ENCODE measurements at places on chromosomes 11 and 22.

- no peak for DNase-seq
Measured at GRCh38 chr22:29353286-29353685, 35.1 kb downstream of the AP1B1 start.

- DNase-seq: no peak
Measured at GRCh38 chr11:6962141-6962540, 35.9 kb downstream of the ZNF215 start.

DNA sequence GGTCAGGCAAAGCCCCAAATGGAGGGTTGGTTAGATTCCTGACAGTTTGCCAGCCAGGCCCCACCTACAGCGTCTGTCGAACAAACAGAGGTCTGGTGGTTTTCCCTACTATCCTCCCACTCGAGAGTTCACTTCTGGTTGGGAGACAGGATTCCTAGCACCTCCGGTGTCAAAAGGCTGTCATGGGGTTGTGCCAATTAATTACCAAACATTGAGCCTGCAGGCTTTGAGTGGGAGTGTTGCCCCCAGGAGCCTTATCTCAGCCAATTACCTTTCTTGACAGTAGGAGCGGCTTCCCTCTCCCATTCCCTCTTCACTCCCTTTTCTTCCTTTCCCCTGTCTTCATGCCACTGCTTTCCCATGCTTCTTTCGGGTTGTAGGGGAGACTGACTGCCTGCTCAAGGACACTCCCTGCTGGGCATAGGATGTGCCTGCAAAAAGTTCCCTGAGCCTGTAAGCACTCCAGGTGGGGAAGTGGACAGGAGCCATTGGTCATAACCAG lies 4.7 kb upstream of the TTC36 start:
- no peak for DNase-seq

DNA sequence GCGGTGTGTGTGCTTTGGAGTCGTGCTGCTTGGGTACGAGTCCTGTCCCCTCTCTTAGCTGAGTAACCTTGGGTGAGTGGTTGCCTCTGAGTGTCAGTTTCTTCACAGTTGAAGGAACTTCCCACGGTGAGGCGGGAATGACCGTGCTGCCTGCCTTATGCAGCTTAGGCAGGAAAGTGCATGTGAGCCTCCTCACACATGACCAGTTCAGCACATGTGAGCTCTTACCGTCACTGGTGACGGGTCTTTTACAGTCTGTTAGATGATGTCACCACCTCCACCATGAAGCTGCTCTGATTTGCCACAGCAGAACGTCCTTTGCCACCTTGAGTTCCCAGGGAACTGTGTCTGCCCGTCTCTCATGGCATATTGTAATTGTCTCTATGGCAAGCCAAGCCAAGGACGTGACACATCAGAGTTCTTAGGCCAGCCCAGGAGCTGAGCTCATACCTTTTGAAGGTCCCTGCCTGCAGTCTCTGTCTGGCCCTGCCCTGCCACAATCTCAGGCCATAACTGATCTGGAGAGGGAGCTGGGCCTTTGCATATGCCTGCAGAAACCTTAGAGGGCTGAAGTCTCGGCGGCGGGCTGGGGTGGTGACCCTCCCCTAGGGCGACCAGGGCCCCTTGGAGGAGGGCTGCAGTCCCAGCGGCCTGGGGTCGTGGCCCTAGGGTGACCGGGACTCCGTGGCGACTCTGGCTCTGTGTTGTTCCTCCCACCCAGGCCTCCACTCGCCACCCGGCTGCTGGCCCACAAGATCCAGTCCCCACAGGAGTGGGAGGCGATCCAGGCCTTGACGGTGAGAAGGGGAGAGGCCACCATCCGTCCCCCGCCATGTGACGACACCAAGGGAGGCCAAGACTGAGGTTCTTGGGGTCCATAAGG lies 7.8 kb downstream of the GGA1 start:
- DNase-seq: no peak

- DNase-seq: no peak
Measured at GRCh38 chr22:35219012-35219411, 38.3 kb upstream of the HMGXB4 start.

DNA sequence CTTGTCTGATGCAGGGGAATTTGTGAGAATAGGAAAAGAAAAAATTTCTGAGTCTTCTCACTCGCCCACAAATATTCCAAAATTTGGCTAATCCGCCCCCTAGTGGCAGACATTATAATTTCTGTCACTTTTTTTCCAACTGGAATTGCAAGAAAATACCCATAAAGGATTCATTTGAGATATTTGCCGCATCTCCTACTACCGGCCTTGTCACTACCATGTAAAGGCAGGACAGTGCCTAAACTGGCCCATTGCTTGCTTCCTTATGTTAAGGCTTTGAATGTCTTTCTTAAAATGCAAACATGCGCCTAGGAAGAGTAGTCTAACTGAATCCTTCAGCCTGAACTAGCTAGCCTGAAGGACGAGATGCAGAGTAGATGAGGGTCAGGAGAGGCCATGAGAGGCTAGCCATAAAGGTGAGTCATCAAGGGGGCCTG lies 9.3 kb upstream of the CEP295 start:
- DNase-seq: peak; percentile 2

GRCh38 chr22:50004918-50005317 lies 7.6 kb downstream of the IL17REL start:
- no peak for DNase-seq

- DNase-seq: no peak
Measured at GRCh38 chr22:23389271-23390071, 190.6 kb downstream of the IGLL1 start.

- no peak for DNase-seq
Measured at GRCh38 chr11:64608046-64608445, 17.0 kb downstream of the SLC22A12 start.

- DNase-seq: no peak
Measured at GRCh38 chr11:104009744-104010143, 26.7 kb upstream of the DDI1 start.

GRCh38 chr22:47474895-47475294 lies 712.4 kb downstream of the TBC1D22A start:
- DNase-seq: no peak

- no peak for DNase-seq
Measured at GRCh38 chr22:31238057-31238456, 26.0 kb downstream of the LIMK2 start.

GRCh38 chr11:73463359-73463758 lies 87.2 kb downstream of the RELT start:
- no peak for DNase-seq

GRCh38 chr11:110303414-110303826 lies 7.0 kb upstream of the RDX start:
- no peak for DNase-seq

- DNase-seq: no peak
Measured at GRCh38 chr11:130609121-130610035, 160.9 kb downstream of the ADAMTS15 start.

DNA sequence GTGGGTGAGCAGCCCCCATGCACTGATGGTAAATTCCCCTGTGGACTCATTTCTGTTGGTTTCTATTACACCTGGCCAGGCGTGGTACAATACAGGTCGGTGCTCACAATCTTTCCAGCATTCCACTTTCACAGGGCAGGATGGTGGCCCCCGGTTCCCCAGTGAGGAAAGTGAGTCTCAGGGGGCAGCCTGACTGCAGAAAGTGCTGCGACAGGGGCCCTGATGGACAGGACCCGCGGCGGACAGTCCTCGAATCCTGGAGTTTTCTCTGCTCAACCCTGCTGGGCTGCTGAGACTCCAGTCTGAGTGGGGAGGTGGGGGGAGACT lies 3.1 kb upstream of the PGGHG start:
- DNase-seq: no peak

DNA sequence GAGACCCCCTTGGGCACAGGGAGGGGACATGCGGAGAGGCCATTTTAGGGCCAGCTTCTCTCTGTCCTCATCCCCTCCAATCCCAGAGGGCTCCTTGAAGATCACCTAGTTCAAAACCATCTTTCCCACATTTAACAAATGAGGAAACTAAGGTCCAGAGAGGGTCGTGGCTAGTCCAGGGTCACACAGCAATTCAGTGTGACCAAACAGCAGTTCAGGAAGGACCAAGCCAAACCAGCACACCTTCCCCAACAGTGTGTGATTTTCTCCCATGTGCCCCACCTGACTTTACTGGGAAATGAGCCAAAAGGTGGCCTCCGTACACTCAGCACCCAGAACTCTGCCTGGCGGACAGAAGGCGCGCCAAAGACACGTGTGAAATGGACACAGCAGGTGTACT lies 51.3 kb downstream of the CACNA1I start:
- DNase-seq: no peak

DNA sequence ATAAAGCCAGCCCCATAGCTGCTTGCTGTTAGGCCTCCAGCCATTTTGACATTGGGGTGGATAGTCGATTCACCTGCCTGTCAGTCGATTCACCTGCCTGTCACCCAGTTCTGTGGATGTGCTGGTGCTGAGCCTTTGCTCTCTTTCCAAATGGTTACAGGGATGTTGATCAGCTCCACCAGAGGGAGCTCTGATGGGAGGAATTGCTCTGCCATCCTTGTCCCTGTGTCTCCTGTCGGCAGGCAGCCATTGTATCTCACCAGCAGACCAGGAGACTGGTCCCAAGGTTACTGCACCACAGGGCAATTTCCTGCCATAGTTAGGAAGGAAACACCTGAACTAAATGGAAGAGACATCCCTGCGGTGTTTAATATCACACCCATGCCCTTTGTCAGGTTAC lies 6.1 kb downstream of the MPEG1 start:
- no peak for DNase-seq

DNA sequence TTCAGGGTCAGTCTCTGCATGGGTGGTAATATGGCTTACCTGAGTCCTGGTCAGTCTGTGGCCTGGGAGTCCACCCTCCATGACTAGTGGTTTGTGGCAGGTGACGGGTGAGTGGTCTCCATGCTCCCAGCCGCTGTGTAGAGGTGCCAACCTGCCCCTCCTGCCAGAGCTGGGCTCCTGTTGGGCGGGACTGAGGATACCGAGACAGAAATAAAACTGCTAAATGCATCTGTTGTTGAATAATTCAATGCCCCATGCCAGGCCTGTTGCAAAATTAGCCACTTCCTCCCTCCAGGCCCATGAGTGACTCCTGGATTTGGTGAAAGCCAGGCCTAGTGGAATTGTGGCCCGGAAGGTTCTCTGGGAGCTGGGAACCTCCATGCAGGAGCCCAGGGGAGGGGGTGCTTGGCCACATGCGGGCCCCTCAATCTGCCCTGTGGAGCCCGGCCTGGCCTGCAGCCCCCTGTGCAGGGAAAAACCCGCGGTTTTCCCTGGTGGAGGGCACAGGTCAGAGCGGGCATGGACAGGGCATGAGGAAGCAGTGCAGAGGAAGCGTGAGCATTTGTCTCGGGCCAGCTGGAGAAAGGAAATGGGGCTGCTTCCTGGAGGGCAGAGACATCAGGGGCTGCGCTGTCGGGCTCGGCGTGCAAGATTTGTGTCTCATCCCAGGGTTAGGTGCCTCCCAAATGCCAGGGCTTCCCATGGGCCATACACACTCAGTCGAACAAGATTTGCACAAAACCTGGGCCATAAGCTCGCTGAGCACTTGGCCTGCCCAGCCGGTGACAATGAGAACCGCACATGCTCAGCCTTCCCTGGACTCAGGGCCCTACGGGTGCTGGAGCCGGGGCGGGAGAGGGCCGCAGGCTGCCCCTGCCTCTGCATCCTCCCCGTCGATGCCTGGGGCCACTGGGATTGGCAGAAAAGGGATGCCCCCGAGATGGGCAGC lies 66.9 kb downstream of the KCNQ1 start:
- no peak for DNase-seq

DNA sequence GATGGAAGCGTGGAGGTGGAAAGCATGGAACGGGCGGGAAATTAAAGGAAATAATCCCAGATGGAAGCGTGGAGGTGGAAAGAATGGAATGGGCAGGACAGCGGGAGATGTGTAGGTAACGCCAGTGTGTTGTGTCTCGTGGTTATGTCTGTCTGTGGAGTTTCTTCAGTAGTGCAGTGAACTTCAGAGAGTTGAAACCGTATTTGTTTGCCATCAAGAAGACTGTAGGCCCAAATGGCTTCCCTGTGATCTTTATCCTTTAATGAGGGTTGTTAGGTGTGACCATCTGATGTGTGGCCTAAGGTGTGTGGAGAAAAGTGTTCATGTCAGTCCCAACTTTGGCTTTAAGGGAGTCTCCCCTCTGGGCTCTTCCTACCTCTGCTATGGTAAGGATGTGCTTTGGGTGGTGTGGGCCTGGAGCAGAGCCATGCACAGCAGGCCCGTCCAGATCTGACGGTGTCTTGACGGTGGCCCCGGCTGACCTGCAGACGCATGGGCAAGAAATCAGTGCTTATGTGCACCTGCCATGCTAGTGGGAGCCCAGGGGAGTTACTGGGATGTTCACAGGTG lies 39.6 kb downstream of the AP2A2 start:
- DNase-seq: no peak

DNA sequence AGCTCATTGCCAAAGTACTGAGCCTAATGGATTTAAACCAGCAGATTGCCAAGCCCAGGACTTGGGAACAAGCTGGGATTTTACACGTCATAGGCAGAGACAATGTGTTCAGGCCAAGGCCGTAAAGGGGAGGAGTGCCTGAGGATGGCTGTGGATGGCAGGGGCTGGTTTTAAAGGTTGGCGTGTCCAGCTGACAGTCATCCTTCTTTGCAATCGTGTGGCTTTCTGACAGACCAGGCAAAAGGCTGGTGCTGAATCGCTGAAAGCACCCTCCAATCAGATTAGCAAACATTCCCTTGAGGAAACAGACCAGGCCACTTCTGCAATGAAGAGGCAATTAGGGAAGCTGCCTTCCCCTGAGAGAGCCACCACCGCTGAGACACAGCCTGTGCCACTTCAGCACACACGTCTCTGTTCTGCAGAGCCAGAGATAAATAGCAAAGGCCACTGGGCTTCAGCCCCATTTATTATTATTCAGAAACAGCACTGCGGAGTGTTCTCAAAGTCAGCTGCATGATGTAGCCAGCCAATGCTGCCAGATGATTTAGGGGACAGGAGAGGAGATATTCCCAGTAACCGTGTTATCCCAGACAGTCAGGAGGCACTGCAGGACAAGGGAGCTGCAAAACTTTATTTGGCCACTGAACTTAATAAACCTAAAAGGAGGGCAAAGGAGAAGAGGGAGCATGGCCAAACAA lies 54.2 kb upstream of the CSNK2A3 start:
- no peak for DNase-seq

- peak; percentile 23 for DNase-seq
Measured at GRCh38 chr22:35582861-35583670, 34.1 kb downstream of the MB start.

GRCh38 chr11:74169738-74170458 lies 904 bp downstream of the C2CD3 start:
- DNase-seq: no peak

GRCh38 chr11:132101881-132102280 lies 731.5 kb downstream of the NTM start:
- DNase-seq: no peak

- no peak for DNase-seq
Measured at GRCh38 chr11:205221-206001, 1.8 kb downstream of the BET1L start.

- DNase-seq: no peak
Measured at GRCh38 chr11:96465512-96465911, 75.7 kb downstream of the JRKL start.

DNA sequence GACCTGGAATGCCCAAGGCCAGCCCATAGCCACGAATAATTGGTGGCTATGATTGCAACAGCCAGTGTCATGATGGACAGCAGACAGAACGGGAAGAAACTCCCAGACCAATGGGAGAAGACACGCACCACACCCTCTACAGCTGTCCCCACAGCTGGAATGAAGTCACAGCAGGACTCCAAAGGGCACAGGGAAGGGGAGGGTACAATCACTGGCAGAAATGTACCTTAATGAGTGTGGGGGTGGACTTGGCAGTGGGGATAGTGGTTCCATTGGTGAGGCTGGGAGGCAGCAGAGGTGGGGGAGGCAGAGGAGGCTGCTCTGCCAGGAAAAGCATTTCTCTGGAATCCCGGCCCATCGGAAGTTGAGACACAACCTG lies 52.9 kb downstream of the SGSM3 start:
- no peak for DNase-seq
